ENCODE measurements at places on chromosomes 4 and X. TPM values are rescaled to one million over a fixed set of nuclear protein-coding genes. Genes with fewer than 3 reads are reported as not detected.

DNA sequence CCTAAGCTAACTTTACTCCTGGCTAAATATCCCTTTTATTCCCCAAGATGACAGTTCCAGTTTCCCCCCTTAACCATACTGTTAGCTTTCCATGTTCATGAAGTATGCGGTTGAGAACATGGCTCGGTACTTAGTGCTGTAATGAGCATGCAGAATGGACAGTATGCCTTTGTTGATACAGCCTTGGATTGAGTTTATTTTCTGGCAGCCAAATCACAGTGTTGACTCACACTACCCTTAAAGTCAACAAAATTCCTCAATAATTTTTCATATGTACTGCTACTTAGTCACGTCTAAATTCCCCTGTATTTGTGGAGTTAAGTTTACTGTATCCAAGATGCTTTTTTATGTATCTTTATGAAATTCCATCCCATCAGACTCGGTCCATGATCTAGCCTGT lies 1.4 kb upstream of the VEGFC start:
- DNase-seq, result no peak

DNA sequence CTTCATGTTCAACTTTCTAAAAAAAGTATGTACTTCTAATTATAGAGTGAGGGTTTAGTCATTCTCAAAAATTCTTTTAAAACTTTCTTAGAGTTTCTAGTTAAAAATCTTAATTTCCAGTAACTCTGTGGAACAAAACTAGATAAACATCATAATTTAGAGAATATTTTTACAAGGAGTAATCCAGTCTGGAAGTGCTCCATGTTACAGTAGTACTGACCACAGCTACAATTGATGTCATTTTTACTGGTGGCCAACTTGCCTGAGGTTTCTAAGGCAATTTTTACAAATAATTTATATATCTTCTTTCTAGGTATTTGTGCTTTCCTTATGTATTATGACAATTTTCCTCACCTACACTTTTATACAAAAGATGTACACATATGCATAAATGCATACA lies 490.4 kb downstream of the CENPC start:
- no peak for DNase-seq

DNA sequence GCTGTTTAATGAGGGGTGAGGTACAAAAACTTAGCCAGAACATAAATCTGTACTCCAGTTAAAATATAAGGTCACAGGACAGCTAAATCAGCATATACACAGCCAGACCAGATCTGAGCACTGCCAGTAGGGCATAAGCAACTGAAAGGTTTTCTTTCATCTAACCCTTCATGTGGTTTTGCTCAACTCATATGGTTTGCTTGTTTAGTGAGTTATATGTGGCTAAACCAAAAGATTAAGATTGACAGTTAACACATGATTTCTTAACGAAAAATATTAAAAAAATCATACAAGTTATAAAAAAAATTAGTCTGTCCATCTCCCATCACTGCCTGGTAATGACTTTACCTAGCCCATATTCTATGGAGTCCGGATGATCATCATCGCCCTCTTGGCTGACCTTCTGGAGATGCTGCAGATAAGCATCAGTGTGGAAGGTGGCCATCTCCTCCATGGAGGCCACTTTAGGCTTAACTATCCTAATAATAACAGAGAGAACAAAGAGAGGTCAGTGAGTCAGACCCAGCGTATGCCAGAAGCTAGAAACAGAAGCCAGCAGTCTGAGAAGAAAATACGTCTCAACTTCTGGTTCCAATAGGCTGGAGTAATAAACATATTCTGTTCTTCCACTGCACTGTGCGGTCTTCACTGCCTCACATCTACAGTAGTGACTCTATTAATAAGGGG lies 4.1 kb downstream of the HDAC8 start:
- DNase-seq, result no peak

- no peak for DNase-seq
These were observed 103.8 kb downstream of the CAMK2D start for GRCh38 chr4:113657586-113658233.

GRCh38 chr4:26462874-26463273 lies 27.4 kb downstream of the CCKAR start:
- DNase-seq, result peak; percentile 49

DNA sequence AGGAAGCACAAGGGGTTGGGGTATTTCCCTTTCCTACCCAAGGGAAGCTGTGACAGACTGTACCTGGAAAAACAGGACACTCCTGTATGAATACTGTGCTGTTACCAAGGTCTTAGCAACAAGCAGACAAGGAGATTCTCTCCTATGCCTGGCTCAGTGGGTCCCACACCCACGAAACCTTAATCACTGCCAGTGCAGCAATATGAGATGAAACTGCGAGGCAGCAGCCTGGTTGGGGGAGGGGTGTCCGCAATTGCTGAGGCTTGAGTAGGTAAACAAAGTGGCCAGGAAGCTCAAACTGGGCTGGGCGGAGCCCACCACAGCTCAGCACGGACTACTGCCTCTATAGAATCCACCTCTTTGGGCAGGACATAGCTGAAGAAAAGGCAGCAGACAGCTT lies 197.7 kb downstream of the INPP4B start:
- no peak for DNase-seq

- no peak for DNase-seq
These were observed 211.2 kb upstream of the POF1B start for GRCh38 chrX:85590638-85591037.

DNA sequence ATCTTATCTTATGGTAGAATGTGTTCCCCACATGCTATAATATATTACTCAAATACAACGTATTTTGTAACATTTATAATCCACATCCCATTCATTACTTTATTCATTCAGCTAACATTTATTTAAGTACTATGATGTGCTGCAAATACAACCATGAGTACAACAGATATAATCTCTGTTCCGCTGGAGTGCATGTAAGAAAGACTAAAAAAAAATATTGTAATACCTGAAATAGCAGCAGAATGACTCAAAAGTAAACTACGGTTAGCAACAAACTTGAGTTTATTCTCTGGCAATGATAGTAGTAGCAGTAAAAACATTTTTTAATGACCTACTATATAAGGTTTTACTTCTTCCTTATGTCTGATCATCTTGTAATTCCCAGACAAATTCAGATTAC lies 1776.3 kb downstream of the STIM2 start:
- no peak for DNase-seq

DNA sequence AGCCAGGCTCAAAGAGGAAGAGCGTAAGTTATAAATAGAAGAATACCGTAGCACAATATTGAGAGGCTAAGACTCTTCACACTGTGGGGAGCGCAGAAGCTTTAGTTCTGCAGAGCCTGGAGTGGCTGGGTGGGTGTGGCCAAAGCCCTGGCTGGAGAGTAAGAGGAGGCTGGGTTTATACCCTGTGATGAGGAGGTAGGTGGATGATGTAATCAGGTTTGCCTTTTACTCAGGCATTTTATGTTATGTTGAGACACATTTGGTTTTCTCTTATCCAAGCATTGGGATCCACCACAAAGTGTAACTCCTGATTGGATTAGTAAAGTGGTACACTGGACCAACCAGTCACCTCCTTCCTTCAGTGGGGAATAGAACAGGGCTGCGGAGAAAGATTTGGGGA lies 13.9 kb downstream of the CDS1 start:
- no peak for DNase-seq

DNA sequence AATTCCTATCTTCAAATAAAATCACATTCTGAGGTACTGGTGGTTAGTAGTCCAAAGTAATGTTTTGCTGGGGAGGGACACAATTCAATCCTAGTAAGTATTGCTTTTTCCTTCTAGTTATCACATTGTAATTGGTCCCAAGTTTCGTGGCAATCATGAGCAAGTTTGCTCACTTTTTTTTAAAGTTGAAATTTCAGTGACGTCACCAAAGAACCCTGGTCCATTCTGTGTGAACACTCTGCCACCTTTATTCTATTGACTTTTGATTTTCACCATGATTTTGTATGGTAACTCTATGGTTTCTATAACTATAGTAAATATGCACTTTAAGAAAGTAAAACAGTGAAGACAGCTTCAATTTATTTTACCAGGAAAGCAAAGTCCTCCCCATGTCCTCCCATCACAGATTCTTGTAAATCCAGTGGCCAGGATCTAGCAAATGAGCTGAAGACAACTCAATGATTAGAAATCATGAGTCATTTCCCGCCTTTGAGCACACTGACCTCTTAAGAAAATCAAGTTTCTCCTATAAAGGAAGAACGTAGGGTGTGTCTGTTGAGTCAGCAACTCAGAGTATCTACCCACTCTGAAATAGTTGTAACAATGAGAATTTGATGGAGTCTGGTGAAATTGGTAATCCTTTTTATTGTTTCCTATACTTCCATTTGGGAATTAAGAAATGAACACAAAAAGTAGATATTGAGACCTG lies 1306.6 kb upstream of the PABPC4L start:
- DNase-seq, result no peak

DNA sequence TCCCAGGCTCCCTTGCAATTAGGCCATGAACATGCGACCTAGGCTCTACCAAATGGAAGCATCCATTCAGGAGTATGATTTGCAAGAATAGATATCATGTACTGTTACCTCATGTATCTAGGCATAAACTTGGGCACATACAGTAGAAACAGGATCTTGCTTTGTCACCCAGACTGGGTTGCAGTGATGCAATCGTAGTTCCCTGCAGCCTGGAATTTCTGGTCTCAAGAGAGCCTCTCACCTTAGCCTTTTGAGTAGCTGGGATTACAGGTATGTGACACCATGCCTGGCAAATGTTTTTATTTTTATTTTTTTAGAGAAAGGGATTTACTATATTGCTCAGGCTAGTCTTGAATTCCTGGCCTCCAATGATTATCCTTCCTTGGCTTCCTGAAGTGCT lies 994.2 kb downstream of the ADGRL3 start:
- DNase-seq, result no peak

GRCh38 chr4:149574971-149575370 lies 240.7 kb downstream of the IQCM start:
- DNase-seq, result no peak

GRCh38 chrX:19040373-19040772 lies 56.5 kb upstream of the PHKA2 start:
- DNase-seq, result no peak

- DNase-seq, result no peak
These were observed 35.3 kb upstream of the TENM3 start for GRCh38 chr4:182207830-182208396.

HAND2 gene
- 1.5 TPM for polyA plus RNA-seq

CT45A5 gene
- polyA plus RNA-seq, result not detected

PTPN13 gene
- polyA plus RNA-seq, result 10.1 TPM

CT45A3 gene
- polyA plus RNA-seq, result not detected

GAGE1 gene
- not detected for polyA plus RNA-seq

BTK gene
- 1.9 TPM for polyA plus RNA-seq

SYAP1 gene
- polyA plus RNA-seq, result 13.7 TPM

GPR173 gene
- polyA plus RNA-seq, result 5.9 TPM

USP17L11 gene
- not detected for polyA plus RNA-seq

ARMCX4 gene
- polyA plus RNA-seq, result 30.1 TPM

PDLIM3 gene
- 459 TPM for polyA plus RNA-seq

CENPVL1 gene
- polyA plus RNA-seq, result not detected
